ENCODE measurements at places on chromosomes 12 and 14. TPM values are rescaled to one million over a fixed set of nuclear protein-coding genes. Genes with fewer than 3 reads are reported as not detected.

NFATC4 gene
- 32.8 TPM for total RNA-seq

ERBB3 gene
- total RNA-seq: 3.6 TPM

ZNF891 gene
- total RNA-seq: 0.79 TPM

STAC3 gene
- total RNA-seq: 0.40 TPM

TAS2R7 gene
- total RNA-seq: not detected

SLC6A12 gene
- total RNA-seq: 0.12 TPM

EPS8 gene
- total RNA-seq: 244 TPM

OAS2 gene
- total RNA-seq: 12.3 TPM

FAR2 gene
- 11.0 TPM for total RNA-seq

AKAP5 gene
- 0.31 TPM for total RNA-seq

LLPH gene
- total RNA-seq: 5.9 TPM

CD163 gene
- not detected for total RNA-seq

B3GNT4 gene
- total RNA-seq: 0.19 TPM

ESR2 gene
- total RNA-seq: not detected

KRT6C gene
- not detected for total RNA-seq

All from aortic smooth muscle cell (primary cell).